ENCODE measurements at places on chromosomes 1 and 21.
A peak's percentile ranks its signal among the peaks of the same experiment; 100 is the strongest.

DNA sequence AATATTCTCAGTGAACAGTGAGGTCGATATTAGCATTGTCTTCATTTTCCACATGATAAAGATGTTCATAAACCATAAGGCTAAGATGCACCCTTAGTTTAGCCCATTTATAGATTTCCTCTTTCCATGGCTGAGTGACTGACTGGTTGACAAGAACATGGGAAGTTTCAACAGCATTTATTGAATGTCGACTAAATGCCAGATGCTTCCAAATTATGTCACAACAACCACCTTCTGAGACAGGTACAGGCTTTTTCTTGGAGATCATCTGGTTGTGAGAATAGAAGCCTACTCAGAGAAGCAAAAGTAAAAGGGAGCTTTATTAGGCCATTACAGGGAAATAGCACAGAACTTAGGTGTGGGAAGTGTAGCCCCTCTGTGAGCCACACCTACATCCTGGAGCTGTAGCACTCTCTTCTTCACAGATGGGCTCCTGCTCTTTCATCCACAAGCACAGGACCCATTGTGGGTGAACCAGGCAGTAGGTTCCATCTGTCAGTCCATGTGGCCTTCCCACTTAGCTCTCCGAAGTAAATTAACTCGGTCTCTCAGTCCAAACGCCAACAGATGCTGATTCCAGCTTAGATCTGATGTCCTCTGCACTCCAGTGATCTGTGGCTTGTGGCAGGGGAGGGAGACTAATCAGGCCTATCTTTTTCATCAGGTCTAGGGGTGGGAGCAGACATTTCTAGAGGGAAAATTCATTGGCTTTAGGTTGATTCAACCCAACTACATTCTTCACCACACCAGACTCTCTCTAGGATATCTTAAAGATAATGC lies 14.3 kb downstream of the ATP2B4 start:
- no peak for DNase-seq

GRCh38 chr1:68808351-68808750 lies 311.5 kb upstream of the DEPDC1 start:
- DNase-seq = no peak

DNA sequence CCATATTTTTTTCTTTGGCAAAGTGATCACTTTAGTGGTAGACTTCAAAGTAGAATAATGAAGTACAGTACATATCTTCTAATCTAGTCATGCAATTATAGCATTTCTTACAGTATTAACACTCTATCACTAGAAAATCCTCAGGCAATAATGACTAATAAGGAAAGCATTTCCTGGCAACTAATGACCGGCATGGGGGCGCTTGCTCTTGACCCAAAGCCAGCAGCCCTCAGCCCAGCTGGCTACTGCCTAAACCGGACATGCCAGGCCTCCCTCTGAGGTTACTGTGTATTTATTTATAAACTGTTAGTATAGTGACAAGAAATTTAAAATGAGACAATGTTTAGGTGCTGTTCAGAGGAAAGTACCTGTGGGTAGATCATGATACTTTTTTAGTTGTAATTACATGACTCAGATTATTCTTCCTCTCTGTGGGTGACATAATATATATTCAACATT lies 633.8 kb downstream of the PTPRC start:
- DNase-seq = no peak

GRCh38 chr1:220677251-220677650 lies 12.9 kb upstream of the C1orf115 start:
- DNase-seq = no peak

DNA sequence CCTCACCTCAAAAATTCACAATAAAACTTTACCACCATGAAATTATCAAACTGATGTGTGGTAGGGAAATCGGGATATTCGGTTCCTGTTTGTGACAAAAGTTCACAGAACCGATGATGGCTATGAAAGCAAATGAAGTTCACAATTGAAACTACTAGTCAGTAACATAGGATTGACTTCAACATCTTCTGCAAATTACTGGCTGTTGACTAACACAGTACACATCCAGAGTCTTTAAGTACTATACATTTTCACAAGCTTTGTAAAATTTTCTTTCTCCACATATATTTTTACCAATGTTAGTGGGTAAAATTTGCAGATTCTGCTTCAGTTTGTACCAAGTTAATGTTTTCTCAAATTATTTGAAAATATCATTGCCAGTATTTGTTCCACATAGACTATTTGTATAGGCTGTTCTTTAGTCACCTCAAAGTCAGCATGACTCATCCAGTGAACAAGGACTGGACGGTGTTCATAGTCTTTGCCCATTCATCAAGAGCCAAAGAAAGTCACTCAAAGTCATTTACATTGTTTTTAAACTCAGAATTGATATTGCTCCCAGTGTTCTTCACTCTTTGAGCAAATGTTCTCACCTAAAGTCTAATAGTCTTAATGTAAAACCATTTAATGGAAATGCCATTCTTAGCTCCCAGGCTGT lies 213.4 kb downstream of the USP25 start:
- DNase-seq = no peak

GRCh38 chr1:154620751-154621150 lies 12.8 kb upstream of the ADAR start:
- no peak for DNase-seq

GRCh38 chr1:212721388-212722247 lies 22.0 kb upstream of the BATF3 start:
- no peak for DNase-seq

GRCh38 chr1:2126331-2127186 lies 68.0 kb downstream of the FAAP20 start:
- DNase-seq = no peak

GRCh38 chr21:44094832-44095231 lies 12.4 kb upstream of the PWP2 start:
- DNase-seq = no peak

DNA sequence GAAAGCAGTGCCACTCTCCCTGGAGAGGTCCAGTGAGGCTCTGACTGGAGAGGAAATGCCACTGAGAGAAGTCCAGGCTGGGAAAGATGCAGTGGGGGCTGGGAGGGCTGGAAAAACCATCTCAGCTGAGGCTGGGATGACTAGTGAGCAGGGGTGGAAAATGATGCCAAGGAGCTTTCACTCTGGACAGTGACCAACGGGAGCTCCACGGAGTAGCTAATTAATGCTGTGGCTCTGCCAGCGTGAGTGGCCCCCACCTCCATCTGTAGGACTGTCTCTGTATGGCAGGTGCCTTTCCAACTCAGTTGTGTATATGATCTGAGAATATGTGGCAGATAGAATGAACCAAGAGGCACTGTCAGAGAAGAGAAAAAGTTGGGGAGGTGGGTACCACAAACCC lies 86.7 kb downstream of the DDX20 start:
- DNase-seq = no peak

GRCh38 chr1:59232216-59232615 lies 64.7 kb upstream of the FGGY start:
- DNase-seq = no peak

DNA sequence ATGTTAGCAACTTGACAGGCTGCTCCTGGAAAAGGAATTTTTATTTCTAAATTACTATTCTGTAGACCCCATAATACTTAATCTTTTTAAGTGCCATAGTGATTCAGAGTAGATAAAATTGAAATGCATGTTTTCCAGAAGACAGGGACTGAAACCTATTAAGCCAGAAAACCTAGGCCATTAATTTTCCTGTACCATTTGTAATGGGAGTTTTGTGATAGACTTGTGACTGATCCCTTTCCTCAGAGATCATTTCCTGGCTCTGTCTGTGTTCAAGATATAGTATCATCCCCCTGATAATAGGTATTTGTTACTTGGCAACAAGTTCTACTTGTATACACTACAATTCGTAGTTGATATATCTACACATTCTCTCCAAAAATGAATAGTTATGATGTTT lies 1609.8 kb downstream of the AMY1C start:
- no peak for DNase-seq

GRCh38 chr1:214029796-214030195 lies 42.0 kb downstream of the PROX1 start:
- DNase-seq = no peak

- peak; percentile 22 for DNase-seq
Observed at GRCh38 chr1:229271448-229272159, 693 bp downstream of the RAB4A start.

DNA sequence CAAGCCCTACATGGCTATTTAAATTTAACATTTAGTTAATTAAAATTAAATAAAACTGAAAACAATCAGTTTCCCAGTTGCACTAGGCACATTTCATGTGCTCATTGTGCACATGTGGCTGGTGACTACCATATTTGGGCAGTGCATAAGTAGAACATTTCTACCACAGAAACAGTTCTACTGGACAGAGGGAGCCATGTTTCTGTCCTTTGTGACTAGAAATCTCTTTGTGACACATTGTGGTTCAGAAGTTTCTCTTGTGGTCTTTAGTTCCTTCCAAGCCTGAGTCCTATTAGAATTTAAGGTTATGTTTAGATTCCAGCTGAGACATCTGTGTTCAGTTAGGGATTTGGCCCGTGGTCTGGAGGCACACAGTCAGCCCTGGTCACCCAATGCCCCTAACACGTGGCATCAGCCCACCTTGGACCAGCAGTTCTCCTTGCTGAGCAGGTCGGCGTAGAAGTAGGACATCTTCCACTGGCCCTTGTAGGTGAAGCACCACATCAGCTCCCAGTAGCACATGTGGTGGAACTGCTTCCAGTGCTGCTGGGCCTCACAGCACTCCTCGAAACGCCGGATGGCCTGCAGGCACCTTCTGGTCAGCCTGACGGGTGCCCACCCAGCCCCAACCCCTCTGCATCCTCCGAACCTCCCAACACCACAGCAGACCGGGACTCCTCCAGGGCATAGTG lies 29.1 kb downstream of the TTC39A start:
- DNase-seq = no peak

DNA sequence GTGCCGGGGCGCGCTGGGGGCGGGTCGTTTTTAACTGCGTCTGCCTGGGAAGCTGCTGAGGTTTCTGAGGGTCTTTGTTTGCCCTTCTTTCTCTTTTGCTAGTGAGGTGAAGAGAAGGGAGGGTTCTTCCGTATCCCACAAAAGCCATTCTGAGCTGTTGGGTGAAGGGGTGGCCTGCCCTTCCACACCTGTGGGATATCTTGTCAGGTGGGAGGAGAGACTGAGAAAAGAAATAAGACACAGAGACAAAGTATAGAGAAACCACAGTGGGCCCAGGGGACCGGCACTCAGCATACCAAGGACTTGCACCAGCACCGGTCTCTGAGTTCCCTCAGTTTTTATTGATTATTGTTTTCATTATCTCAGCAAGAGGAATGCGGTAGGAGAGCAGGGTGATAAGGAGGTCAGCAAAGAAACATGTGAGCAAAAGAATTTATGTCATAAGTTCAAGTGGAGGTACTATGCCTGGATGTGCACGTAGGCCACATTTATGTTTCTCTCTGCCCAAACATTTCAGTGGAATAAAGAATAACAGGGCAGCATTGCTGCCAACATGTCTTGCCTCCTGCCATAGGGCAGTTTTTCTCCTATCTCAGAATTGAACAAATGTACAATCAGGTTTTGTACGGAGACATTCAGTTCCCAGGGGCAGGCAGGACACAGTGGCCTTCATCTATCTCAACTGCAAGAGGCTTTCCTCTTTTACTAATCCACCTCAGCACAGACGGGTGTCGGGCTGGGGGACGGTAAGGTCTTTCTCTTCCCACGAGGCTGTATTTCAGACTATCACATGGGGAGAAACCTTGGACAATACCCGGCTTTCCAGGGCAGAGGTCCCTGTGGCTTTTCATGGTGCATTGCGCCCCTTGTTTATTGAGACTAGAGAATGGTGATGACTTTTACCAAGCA lies 972 bp downstream of the PGBD2 start:
- no peak for DNase-seq

DNA sequence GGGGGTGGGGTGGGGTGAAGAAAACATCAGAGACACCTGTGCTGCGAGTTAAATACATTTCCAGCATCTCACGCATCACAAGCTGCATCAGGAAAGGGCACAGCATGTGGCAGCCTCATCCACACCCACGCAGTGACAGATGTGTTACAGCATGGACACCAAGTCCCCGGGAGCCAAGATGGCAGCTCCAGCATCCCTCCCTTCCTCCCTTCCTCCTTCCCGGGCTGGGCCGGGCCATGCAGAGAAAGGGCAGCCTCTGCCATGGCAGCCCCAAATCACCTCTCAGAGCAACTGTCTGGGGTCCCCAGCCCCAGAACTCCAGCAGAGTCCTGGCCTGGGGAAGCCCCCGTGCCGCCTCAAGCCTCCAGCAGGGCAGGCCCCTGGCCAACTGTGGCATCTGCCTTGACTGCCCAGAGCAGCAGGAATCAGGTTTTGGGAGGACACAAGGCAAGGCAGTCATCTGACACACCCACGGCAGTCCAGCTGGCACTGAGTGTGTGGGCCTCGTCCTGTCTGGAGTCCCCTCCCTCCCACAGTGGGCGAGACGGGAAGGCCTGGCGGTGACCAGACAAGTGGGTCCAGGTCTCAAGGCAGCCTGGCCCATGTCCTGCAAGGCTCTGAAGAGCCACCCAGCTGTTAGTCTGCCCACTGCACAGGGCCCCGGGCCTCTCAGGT lies 6.2 kb downstream of the SMIM1 start:
- DNase-seq = no peak

DNA sequence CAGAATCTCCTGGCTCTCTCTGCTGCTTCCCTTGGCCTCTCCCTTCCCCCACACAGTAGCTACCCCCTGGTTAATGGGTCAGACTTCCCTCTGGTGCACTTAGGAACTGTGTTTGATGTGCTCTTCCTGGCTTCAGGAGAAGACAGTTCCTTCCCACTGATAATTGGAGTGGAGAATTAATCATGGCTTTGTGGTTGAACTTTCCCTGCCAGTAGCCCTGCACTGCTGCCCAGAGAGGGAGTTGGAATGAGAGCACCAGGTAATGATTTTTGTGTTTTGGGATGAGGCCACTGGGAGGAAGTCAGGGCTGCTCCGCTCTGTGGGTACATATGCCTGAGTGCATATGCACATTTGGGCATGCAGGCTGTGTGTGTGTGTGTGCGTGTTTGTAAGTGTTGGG lies 39.7 kb upstream of the PADI2 start:
- DNase-seq = no peak

DNA sequence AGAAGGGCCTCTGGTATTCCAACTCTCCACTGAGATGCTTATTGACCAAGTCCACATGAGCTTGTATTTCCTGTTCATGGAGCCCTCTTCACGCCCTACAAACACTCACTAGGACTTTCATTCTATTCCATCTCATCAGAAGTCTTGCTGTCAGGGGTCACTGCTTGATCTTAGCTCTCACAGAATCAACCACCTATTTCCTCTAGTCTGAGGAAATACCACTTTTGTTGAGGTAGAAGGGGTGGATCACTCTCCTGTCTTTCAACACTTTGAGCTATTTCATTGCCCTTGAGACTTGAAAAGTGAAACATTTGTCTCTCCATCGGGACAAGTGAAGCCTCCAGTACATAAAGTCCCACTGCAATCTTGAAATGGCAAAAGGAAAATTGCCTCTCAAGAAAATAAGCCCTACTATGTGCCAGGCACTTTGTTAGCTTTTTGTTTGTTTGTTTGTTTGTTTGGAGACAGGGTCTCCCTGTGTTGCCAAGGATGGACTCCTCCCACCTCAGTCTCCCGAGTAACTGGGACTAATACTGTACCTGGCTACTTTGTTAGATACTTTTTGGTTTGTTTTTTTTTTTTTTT lies 19.8 kb upstream of the FAM110D start:
- DNase-seq = no peak

DNA sequence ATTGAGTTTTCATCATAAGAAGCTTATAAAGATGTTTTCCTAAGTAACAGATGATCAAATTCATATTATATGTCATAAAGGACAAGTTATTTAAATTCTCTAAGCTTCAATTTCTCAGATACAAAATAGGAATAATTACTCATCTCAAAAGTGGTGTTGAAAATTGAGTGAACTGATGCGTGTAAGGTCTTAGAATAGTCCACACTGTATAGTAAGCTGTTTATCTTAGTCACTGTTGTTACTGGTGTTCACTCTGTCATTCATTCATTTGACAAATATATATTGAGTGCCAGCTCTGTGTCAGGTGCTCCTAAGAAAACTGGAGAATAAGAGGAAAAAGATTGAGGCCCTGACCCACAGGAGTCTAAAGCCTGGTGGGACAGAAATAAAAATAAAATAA lies 186.3 kb upstream of the BRINP3 start:
- no peak for DNase-seq
